ENCODE measurements at places on chromosomes 6 and 20.

DNA sequence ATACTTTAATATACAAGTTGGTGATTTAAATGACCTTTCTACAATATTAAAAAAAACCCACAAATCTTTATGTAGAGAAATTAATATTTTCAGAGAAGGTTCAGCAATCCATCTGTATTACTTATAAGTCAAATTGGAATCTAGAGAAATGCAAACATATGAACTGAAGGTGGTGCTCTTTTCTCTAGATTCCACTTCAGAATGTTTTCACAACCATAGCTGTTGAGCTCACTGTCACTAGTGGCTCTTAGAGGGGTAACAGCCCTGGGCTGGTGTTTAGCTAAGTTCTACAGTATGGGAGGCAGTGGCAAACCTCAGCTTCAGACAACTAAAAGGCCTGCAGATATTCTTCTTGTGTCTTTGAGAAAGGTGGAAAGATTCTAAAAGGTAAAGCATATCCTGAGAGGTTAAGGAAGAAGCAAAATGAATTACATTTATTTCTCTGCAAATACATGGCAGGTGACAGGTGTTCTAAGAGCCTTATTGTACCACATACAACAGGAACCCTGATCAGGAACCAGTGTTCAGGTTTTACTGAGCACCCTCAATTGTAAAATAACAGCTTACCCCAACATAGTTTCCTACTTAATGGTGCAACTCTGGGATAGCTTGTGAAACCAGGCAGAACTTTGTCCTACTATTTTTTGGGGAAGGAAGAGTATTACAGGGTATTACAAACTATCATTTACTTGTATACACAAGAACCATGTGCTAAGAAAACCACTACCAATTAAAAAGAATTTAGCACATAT, 56.6 kb upstream of the SAMHD1 start:
- no peak for DNase-seq

DNA sequence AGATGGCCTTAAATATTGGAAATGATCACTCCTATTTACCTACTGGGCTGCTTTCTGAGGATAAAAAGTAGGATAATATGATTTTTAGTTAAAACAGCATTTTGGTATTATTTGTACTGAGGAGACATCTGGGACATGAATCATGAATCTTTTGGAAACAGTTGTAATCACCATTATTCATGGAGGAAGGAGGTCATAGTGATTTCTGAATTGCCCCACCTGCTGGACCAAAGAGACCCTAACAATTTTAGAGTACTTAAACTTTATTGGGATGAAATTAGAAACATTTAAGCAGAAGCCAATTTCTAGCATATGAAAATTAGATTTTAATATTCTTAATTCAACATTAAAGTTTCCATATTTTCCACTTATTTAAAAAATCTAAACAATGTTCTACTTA, 108.4 kb upstream of the SIM1 start:
- DNase-seq, result no peak

DNA sequence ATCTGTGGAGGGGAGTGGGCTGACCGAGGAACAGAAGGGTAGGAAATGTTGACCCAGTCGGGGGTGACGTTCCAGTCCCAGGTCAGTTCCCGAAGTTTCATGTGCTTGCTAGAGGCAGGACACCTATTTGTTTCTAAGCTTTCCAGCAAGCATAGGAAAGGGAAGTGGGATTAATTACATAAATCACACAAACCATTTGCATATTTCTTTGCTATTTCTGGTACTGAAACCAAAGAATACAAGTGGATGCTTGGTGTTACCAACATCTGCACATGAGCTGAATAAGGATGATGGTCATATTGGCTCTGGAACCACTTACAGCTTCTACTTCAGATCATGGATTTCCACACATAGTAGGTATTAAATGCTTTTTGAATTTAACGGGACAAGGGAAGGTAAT, 546.5 kb downstream of the PRKN start:
- DNase-seq, result no peak

- no peak for DNase-seq
Observed at GRCh38 chr6:62894114-62894513, 317.2 kb upstream of the FKBP1C start.
